ENCODE measurements at places on chromosomes 6 and 20. TPM values are rescaled to one million over a fixed set of nuclear protein-coding genes. Genes with fewer than 3 reads are reported as not detected.
A peak's percentile ranks its signal among the peaks of the same experiment; 100 is the strongest.

The GPR6 gene
- not detected for total RNA-seq

The SLA2 gene
- total RNA-seq = 0.19 TPM

The ERMARD gene
- total RNA-seq = 12.6 TPM

- H3K27ac ChIP-seq = no peak overlapping the region
- no peak overlapping the region for H3K4me3 ChIP-seq
- DNase-seq = no peak
- no peaks in the 10 kb centered on the region for H3K4me1 ChIP-seq
- H3K27me3 ChIP-seq = no peaks in the 10 kb centered on the region
Measured at GRCh38 chr6:1143655-1144054, 168.2 kb upstream of the FOXQ1 start.

- DNase-seq = no peak
- H3K27ac ChIP-seq = no peak overlapping the region
- peaks cover 19% of the 10 kb centered on the region for H3K36me3 ChIP-seq
- H3K27me3 ChIP-seq = no peaks in the 10 kb centered on the region
- no peak overlapping the region for H3K4me3 ChIP-seq
Measured at GRCh38 chr6:18436341-18436740, 49.2 kb downstream of the RNF144B start.

GRCh38 chr6:42239736-42240375, 22.2 kb upstream of the MRPS10 start:
- no peak for DNase-seq
- no peaks in the 10 kb centered on the region for H3K27me3 ChIP-seq
- no peak overlapping the region for H3K4me3 ChIP-seq
- no peaks in the 10 kb centered on the region for H3K4me1 ChIP-seq

DNA sequence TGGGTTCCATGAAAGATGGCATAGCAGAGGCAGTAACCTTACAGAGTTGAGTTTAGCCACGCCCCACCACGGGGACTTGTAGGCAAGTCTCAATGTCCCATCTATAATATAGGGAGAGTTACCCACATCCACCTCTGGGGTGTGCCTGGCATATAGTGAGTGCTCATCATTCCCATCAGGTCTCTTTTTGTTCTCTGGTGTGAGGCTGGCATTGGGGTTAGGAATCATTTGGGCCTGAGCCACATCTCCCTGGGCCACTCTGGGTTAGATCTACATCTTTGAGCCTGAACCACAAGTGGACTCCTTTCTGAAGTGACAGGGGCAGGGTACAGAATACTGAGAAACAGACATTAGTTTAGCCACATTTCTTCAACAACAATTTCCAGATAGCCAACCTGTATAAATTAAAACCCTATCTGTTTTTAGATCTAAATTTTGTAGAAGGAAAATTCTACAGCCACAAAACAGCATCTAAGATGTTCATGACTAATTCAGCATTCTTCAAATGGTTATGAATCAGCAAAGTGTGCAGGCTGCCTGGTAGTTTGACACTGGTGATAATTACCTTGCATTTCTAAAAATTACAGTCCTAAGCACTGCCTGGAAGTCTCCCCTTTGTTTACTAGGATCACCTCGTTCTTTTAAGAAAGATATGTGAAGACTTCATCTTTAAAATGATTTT, 20.1 kb downstream of the RNF24 start:
- H3K4me3 ChIP-seq = no peak overlapping the region
- H3K4me1 ChIP-seq = no peaks in the 10 kb centered on the region
- H3K27ac ChIP-seq = no peak overlapping the region
- peak; percentile 47 for DNase-seq
- no peaks in the 10 kb centered on the region for H3K27me3 ChIP-seq

GRCh38 chr6:93048381-93048780, 371.0 kb downstream of the EPHA7 start:
- no peak for DNase-seq
- no peaks in the 10 kb centered on the region for H3K36me3 ChIP-seq
- no peaks in the 10 kb centered on the region for H3K27me3 ChIP-seq

GRCh38 chr6:37008484-37009465, 3.3 kb downstream of the FGD2 start:
- no peaks in the 10 kb centered on the region for H3K36me3 ChIP-seq
- DNase-seq = no peak
- H3K27me3 ChIP-seq = no peaks in the 10 kb centered on the region
